ENCODE measurements at places on chromosomes 16 and 17.

DNA sequence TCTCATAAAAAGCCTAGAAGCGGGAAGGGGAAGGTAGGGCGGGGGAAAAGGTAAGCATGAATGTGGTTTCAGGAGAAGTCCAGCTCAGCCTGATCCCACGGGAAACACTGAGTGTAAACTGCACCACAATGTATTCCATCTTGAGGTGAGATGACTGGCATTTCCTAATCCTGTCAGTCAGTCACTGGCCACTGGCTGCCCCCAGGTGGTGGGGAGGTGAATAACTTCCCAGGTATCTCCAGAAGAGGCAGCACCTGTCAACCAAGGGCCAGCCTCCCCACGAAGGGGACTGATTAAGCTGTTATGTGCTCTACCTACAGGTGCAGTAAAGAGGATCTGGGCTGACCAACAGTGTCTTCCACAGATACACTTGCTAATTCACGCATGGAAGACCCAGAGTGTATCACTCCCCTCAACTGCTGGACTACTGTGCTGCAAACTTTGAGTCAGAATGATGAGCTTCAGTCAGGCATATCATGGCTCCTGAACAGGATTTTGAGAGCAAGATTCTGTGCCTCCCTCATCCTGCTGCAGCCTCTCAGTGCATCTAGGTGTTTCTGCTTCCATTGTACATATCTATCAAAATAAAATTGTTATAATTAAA lies 108.5 kb upstream of the CCL2 start:
- DNase-seq: peak; percentile 18

- peak; percentile 45 for DNase-seq
These were observed 26.1 kb downstream of the HDAC5 start for GRCh38 chr17:44097110-44097958.

DNA sequence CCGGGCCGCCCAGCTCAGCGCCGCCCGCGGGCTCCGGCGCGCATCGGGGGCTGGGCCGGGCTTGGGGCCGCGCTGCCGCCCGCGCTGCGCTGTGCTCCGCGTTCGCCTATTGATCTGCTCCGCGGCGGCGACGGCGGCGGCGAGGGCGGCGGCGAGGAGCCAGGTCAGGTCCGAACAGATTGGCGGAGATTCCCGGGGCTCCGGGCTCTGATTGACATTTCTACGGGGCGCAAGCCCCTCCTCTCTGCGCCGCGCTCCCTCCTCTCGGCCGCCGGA lies 559 bp downstream of the IRX3 start:
- DNase-seq: no peak

DNA sequence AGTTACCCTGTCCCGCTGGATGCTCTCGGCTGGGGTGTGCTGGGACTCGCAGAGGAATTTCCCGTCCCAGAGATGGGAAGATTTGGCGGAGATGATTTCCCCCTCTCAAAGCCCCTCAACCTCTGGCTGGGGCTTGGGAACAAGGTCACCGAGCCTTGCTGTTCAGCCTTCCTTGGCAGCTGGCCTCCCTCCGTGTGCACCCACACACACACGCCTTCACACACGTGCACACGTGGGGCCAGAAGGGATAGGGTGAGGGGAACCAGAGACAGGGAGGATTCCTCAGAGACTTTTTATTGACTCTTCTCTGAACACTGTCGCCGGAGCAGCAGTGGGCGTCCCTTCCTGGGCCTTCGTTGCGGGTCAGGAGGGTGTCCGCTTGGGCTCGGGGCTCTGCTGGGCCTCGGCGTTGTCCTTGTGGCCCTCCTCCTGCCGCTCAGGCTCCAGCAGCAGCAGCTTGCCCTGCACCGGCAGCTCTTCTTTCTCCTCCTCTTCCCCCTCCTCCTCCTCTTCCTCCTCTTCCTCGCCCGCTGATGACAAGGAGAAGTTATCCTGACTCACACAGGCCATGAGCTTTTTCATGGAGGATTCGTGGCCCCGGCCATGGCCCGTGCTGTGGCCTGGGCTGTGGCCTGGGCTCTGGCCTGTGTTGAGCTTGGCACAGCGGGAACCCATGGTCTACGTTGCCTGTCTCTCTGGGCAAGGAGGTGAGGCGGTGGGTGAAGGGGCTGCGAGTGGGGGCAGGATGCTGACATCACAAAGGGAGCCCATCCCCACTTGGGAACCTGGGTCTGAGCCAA lies at the start of gene PRM3:
TSS of gene PRM3 (minus strand) at position 709 of the 800 bp plus-strand sequence. CDS start at position 675, 34 bp downstream.
- DNase-seq: no peak

DNA sequence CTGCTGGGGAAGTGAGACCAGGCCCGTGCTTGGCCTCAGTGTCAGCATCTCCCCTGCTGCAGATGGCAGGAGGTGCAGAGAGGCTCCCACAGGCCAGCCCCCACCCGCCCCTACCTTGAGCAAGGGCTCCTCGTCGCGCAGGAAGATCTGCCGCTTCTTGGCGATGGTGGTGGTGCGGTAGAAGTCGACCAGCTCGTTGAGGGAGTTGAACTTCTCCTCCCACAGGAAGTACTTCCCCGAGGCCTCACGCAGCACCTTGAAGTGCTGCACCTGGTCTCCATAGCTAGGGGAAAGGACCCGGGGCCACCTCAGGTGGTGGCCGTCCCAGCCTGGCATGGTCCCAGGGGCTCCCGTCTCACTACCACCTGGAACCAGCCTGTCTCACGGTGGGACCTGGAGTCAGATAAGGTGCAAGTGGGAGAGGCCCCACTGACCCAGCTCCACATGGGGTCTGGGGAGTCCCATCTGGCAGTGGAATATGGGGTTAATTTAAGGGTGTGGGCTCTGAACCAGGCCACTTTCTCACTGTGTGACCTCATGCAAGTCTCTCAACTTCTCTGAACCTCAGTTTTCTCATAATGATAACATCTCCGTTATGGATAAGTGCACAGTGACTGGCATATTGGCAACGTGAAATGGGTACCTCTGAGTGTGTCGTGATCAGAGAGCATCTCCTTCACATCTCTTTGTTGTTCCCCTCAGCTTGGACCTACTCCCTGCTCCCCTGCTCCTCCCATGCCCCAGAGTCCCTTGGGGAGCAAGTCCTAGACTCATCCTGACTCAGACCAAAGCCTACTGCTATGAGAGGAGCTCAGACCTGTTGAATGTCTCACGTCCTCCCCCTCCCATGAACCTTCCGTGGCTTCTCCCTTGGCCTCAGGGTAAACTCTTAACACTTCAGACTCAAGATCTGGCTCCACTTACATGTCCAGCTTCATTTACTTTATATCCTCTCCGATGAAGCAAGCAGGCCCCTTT lies 19.8 kb upstream of the FAM83G start:
- DNase-seq: no peak

- DNase-seq: no peak
These were observed 3.8 kb downstream of the PRSS27 start for GRCh38 chr16:2715966-2716885.

DNA sequence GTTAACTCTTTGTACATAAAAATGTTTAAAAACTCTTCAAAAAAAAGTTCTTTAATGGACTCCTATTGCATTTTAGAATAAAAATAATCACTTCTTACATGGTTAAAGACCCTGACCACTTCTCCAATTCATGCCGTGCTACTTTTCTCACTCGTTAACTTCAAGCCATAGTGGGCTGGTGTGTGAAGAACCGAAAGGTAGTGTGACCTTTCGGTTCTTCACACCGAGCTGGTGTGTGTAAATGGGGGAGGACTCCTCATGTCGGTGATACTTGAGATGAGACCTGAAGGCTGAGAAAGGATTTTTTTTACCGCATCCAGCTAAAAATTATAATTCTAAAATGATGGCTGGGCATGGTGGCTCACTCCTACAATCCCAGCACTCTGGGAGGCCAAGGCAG lies 22.1 kb downstream of the RFFL start:
- DNase-seq: no peak

DNA sequence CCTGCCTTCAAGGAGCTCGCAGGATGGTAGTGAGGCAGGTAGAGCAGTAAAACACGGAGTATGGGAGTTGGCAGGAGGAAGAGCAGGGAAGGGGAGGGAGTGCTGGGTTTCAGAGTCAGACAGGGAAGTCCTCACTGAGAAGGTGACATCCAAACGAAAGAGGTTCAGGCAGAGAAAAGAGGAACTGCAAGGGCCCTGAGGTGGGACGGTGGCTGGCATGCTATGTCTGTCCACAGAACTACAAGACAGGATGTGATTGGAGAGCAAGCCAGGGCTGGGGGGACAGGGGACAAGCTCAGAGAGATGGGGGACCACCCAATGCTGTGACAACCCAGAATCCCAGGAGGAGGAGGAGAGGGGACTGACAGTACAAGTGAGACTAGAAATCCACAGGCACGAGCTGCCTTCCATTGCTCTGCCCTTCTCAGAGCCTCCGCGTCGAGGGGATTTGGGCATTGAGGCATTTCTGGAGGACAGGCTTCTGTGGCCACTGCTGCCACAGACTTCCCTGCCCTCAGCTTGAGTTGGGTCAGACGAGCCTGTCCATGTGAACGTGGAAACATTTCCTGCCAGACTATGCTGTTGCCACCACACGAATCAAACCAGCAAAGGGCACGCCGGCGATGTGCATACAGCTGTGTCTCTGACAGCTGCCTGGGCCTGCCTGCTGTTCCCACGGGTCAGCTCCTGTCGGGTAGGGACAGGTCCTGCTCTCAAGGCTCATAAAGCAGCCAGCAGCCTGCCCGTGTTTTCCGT lies 100.1 kb downstream of the RAB11FIP4 start:
- DNase-seq: peak; percentile 86

- peak; percentile 51 for DNase-seq
These were observed 80.8 kb downstream of the GAS7 start for GRCh38 chr17:10117581-10118001.

GRCh38 chr17:33401249-33401648 lies 108.2 kb upstream of the ASIC2 start:
- DNase-seq: no peak

GRCh38 chr17:40532520-40533253 lies 31.3 kb upstream of the TNS4 start:
- no peak for DNase-seq

GRCh38 chr16:59975953-59976352 lies 1241.8 kb upstream of the GOT2 start:
- DNase-seq: no peak

- DNase-seq: no peak
These were observed 17.1 kb downstream of the PHB1 start for GRCh38 chr17:49397586-49397985.

DNA sequence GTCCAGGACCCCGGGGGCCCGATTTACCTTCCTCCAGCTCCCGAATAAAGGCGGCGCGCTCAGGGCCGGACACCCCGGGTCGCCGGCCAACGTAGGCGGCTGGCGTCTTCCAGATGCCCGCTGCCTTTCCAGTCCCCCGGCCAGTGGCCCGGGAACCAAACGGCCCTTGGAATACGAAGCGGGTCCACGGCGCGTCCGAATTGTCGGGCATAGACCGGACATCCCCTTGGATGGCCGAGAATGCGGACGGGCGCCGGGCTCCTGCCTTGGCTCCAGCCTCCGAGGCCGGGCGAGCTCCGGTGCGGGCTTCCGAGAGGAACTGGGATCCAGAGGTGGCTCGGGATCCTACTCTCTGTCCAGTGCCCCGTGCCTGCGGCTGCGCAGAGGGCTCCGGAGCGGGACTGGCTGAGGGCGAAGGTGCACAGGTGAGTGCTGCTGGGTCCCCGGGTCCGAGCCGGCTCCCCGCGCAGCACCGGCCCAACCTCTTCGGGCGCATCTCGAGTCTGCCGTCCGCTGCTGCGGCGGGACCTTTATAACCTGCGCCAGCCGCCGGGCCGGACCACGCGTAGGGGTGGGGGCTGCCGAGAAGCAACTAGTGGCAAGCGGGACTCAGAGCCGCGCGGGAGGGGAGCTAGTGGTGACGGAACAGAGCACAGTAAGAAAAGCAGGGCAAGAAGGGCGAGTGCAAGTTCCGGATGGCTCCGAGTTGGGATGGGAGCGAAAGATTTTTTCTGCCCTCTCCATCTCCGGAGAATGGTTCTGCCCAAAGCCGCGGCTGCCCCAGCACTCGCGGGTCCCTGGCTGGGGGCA lies at the start of gene HAP1:
TSS of gene HAP1 (minus strand) at position 505 of the 810 bp plus-strand sequence. CDS start at position 496, 9 bp downstream.
- DNase-seq: peak; percentile 63

DNA sequence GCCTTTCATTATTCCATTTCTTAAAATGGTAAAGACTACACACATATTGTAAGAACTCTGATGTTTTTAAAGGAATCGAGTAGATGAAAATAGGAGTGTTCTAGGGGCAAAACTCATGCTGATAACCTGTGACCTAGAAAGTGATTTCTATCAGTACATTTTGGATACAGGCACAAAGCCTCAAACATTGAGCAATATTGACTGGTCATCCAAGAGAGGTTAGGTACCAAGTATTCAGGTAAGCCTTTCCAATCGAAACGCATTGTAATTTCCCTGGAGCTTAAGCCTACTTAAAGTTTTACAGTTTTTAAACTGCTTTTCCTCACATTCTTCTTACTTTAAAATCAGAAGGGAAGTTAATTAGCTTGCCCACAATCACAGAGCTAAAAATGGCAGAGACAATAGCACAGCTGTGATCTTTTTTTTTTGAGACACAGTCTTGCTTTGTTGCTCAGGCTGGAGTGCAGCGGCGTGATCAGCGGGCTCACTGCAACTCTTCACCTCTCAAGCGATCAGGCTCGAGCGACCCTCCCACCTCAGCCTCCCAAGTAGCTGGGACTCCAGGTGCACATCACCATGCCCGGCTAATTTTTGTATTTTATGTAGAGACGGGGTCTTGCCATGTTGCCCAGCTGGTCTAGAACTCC lies 3.3 kb downstream of the GOT2 start:
- DNase-seq: no peak

DNA sequence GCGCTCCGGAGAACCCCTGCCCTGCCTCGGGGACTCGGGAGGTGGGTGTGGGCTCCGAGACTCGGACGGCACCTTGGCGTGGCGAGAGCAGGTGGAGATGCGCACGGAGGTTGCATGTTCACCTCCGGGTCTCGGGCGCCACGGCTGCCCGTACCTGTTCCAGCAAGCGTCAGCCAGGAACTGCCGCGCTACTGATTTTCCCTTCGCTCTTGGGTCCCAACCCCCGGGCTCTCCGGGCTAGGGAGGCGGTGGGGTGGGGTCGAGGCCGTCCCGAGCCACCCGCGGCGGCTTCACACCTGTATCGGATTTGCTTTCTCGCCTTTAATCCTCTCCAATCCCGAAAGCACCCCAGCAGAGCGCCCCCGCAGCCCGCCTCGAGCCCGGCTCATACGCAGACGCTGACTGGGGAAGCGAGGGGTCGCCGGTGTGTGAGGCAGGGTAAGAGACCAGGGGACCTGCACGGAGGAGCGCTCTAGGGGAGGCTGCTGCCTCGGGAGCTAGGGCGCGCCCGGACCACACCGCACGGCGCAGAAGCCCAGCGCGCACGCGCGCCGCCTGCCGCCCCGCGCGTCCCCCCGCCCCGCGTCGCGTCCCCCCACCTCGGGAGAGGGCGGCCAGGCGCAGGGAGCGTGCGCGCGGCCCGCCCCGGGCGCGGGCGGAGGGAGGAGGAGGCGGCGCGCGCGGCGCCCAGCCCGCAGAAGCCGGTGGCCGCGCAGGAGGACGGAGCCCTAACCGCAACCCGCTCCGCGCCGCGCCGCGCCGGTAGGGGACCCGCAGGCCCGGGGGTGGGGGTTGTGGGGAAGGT lies at the start of gene DUSP14:
TSS of gene DUSP14 (plus strand) at position 695 of the 805 bp plus-strand sequence. CDS start 22,382 bp downstream, outside the sequence.
- DNase-seq: peak; percentile 69

GRCh38 chr16:87003414-87003755 lies 313.8 kb downstream of the C16orf95 start:
- DNase-seq: no peak
